ENCODE measurements at places on chromosomes 4 and X.

- peak; percentile 43 for DNase-seq
Measured at GRCh38 chrX:132227383-132228112, 8.3 kb upstream of the RAP2C start.

DNA sequence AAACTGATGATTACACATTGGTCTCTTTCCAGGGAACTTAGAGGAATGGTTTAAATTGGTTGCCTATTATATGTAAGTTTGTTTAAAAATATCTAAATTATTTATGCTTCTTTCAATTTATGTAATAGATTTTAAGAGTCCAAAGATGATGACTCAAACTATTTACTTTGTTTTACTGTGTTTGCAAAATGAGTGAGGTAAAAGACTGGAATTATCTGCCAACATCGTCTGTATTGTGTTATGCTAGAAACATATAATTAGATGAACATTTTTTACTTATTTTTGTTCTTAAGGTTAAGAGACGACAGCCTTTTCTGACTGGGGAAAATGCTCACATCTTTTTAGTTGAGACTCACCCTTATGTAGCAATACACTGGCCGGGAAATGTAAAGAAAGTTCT, 51.1 kb upstream of the SYTL5 start:
- no peak for DNase-seq

DNA sequence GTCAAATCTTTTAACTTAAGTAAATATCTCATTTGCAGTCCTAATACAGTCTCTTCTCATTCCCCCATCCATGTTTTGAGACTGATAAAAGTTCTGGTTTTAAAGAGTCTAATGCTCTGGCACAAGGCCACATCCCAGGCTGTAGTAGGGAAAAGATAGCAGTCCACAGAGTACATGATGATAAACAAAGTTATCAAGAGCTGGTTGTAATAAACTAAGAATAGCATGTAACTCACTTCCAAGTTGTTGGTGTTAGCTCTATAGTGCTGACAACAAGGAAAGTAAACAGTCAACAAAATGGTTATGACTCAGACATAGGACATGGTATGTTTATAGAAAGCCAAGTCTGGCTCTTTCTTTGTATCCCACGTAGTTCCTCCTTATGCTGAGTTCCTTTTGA, 21.8 kb upstream of the AREG start:
- DNase-seq: no peak

GRCh38 chrX:112785344-112785743, 55.3 kb downstream of the AMOT start:
- no peak for DNase-seq

- no peak for DNase-seq
Measured at GRCh38 chr4:171221181-171221580, 592.0 kb upstream of the GALNTL6 start.

GRCh38 chr4:53804719-53805118, 213.4 kb upstream of the LNX1 start:
- DNase-seq: no peak

DNA sequence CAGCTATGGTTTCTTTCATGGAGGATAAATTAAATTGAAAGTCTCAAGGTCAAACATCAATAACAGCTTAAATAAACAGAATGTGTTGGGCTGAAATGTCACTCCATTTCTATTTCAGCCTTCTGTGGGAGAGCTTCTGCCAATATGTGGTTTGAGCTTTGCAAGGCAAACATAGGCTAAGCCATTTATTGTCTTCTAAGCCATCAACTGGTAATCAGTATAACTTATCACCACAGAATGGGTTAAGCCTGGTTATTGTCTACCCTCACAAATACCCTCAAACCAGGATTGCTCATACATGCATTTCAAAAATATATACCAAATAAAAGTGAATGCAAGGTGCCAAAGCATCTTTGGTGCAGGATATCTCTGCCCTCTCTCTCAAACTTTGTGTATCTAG, 52.7 kb downstream of the GABRB1 start:
- no peak for DNase-seq

DNA sequence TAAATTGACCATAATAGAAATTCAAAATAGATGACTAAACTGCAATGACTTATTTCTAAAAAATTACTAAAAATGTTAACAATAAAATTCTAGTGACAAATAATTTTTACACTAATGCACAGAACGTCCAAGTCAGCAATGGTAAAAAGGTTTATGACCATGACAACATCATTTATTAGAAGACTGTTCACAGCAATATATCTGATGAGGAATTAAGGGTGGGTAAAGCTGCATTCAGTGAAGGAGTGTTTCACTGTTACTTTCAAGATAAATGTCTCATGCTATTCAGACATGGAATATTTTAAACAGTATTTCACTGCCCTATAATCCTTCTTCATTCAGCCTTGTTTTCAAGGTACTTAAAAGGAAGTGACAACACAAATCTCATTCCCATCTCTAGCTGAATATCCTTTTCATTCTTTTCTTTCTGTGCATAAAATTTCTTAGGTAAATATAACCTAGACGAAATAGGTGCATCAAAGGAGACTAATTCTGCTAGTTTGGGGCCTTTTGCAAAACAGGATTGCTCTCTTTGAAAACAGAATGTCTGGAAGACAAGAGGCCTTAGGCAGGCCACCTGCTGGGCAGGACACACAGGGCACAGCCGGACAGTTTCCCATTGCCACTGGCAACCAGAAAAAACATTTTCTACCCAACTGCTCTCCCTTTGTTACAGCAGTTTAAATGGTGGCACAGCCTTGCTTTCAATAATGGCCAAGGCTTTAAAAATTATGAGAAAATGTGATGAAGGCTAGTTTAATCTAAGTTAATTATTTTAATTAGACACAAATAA, 600.3 kb downstream of the SPRY1 start:
- DNase-seq: no peak

DNA sequence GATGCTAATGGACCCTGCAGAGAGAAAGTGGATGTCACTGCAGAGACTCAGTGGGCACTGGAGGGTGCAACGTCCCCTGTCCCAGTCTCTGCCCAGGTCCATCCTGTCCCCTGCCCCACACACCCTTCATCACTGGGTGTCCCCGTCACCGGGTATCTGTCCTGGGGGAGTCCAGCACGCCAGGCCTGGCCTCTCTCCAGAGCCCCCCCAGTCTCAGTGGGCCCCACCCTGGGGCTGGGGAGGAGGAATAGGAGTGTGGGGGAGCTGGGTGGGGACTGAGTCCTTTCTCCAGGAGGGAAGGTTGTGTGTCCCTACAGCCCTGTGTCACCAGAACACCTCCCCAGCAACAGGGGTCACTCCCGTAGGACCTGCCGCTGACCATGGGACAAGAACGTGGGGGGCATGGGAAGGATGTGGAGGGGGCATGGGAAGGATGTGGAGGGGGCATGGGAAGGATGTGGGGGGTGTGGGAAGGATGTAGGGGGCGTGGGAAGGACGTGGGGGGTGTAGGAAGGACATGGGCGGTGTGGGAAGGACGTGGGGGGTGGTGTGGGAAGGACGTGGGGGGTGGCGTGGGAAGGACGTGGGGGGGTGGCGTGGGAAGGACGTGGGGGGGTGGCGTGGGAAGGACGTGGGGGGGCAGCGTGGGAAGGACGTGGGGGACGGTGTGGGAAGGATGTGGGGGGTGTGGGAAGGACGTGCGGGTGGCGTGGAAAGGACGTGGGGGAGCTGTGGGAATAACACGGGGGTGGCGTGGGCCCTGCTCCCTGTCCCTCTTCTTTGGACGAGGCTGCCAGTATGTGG, 21.0 kb upstream of the SPON2 start:
- no peak for DNase-seq

- DNase-seq: no peak
Measured at GRCh38 chr4:84710548-84710947, 127.6 kb downstream of the CDS1 start.

- DNase-seq: no peak
Measured at GRCh38 chrX:109793191-109793590, 60.1 kb upstream of the ACSL4 start.

- DNase-seq: peak; percentile 57
Measured at GRCh38 chr4:123299212-123299691, 97.3 kb upstream of the SPRY1 start.

GRCh38 chrX:26788402-26788998, 572.5 kb downstream of the MAGEB5 start:
- no peak for DNase-seq

- DNase-seq: no peak
Measured at GRCh38 chr4:135185256-135185655, 983.7 kb upstream of the PABPC4L start.

DNA sequence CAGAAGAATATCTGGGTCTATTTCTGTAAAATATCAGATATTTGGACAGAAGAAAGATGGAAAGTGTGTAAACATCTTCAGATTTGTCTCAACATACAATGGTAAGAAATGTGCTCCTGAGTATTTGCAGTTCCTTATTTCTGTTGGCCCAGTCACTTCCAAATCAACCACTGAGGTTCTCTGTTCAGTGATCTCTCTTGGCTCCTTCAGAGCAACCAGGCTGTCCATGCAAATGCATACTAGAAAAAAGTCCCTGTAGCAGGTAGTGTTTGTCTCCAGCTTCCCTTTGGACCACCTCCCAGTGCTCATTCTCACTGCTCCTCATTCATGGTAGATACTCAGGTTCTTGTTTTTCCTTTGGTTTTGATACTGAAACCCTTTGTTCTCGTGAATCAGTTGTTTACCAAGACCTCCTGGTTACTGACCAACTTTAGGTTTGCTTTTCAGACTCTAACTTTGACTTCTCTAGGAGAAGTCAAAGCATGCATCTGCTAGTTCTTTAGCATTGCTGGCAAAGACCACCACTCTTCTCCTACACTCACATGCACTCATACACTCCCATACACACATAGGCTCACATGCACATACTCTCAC, 28.8 kb downstream of the ASIC5 start:
- DNase-seq: no peak

DNA sequence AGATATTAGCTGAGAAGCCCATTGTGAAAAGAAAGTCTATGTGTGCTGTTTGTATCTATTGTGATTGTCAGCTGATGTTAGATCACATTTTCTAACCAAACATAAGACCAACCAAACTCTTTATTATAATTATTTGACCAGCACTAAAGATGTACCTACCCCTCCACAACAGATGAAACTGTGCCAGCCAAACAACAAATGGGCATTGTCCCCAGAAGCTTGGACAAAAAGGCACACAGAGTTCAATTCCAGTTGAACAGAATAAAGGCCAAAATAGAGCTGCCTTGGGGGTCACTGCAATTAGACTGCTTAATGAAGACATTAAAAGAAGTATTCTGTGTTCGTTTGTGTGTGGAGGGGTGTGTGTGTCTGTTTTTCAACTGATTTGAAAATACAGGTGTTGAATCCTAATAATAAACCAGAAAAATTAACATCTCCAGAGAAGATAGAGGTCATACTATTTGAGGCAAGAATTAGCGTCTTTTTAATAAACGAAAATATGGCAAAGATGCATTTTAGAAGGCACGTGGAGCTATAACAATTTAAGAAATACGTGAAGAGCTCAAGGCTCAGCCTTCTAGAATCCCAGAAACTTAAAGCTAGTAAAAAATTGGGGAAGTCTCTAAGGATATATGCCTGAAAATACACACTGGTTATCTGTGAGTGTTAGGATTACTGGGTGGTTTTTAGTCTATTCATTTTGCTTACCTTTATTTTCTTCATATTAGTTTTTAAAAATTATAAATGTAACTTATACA, 2.2 kb downstream of the SPP1 start:
- DNase-seq: no peak

- no peak for DNase-seq
Measured at GRCh38 chrX:48702032-48702431, 5.5 kb downstream of the SUV39H1 start.

DNA sequence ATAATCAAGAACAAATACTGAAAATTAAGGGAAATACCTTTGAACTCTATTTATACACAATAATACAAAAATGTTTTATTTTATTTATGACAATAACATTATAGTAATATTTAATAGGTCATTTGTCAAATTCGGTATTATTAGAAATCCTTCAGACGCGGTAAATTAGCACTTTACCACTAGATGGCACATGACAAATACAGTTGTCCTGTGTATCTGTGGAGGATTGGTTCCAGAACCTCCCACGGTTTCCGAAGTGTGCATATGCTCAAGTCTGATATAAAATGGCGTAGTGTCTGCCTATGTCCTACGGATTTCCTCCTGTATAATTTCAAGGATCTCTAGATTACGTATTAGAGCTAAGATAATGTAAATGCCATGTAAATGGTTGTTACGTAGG, 8.1 kb upstream of the LINC00632 start:
- DNase-seq: no peak

GRCh38 chrX:12352922-12353321, 214.6 kb downstream of the FRMPD4 start:
- DNase-seq: no peak

DNA sequence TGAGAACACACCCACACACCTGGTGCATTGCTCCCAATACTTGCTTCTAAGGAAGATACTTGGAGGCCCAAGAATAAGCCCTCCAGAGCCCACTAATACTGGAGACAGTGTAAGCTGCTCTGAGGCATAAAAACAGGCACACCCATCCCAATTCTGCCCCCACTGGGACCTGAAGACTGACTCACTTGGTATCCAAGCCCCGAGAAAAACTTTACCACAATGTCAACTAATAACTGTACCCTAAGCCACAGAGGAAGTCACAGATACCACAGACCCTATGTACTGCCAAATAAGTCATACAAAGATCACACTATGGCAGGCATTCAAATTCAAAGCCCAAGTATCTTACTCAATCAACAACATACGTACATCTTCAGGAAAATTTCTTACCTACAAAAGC, 398.2 kb upstream of the SPANXN1 start:
- no peak for DNase-seq

GRCh38 chr4:150236626-150237025, 158.4 kb downstream of the DCLK2 start:
- no peak for DNase-seq

GRCh38 chr4:67885762-67886161, 2.0 kb upstream of the TMPRSS11D start:
- peak; percentile 46 for DNase-seq

GRCh38 chr4:122712782-122713181, 19.7 kb upstream of the BBS12 start:
- no peak for DNase-seq

DNA sequence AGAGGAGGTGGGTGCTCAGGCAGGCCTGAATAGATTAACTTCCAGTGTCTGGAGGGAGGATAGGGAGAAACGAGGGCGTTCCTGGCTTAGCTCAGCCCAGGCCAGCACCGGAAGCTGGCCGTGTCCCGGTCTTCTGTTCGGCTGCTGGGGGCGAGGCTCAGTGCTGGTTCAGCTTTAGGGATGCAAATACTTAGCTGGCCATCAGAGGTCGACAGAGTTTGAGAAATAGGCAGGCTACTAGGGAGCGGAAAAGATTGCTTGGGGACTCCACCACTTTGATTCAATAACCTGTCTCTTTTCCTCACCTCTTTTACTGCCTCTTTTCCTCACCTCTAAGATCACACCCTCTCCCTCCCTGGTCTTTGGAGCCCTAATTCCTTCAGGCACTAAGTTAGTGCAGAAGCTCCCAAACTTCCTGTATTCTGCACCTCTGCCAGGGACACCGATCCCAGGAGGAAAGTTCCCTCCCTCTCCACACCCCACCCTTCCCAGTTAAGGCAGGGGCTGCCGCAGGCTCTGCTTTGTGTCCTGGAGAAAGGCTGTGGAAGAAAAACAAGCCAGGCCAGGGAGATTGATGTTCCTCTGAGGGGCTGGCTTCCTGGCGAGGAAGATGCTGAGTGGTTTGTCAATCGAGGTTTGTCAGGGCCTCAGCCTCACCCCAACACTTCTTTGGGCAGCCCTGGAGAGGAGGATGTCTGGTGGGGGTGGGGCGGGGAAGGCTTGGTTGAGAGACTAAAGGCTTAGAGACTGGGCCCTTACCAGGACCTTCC, 6.0 kb upstream of the EFNB1 start:
- no peak for DNase-seq
